CD4-positive, alpha-beta T cell treated with Interferon gamma for 1 hour (primary cell): ENCODE measurements at places on chromosomes 7 and 10.

- no peak for DNase-seq
Measured at GRCh38 chr10:76191336-76191735, 759.9 kb downstream of the LRMDA start.

DNA sequence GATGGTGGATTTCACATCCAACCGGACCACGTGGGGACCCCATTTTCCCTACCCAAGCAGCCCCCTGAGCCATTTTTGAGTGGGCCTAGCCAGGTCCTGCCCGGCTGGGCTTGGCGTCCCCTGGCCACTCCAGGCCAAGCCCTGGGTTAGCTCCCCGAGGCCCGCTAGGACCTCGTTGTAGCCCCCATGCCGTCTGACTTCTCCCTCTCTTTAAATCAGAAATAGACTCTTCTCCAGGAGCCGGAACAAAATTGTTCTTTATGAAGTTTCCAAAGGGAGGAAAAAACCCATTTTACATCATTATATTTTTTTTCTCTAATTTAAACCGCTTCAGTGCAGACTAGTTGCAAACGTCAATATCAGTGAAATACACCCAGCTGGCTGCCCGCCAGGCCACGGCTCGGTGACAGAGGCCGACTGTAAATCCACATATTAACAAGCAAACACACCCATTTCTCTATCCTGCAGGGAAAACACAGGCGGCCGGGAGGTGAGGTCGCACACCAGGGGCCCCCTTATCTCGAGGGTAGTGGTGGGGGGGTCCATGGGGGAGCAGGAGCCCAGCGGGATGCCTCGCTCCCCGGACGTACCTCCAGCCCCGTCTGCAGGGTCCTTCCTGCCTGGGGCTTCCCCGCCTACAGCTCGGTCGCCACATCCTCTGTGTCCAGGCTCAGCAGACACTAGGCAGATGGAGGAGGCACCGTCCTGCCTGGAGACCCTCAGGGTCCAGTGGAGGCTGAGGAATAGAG, 72.7 kb downstream of the ELFN1 start:
- DNase-seq = peak; percentile 24

DNA sequence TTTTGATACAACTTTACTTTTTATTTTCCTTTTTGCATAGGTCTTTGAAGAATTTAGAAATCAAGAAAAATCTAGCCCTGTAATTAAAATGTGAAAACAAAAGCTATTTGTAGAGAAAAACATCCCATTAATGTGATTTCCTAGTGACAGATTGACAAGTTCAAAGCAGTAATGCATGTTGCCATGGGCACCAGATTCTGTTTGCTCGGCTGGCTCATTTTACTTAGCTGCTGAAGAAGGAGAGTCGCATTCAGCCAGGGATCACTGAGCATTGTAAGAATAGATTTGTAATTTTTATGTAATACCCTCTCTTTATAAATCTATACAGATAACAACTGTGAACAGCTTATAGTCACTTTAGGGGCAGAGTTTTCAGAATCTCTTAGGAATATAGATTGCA, 28.5 kb downstream of the DNAJB9 start:
- DNase-seq = no peak

DNA sequence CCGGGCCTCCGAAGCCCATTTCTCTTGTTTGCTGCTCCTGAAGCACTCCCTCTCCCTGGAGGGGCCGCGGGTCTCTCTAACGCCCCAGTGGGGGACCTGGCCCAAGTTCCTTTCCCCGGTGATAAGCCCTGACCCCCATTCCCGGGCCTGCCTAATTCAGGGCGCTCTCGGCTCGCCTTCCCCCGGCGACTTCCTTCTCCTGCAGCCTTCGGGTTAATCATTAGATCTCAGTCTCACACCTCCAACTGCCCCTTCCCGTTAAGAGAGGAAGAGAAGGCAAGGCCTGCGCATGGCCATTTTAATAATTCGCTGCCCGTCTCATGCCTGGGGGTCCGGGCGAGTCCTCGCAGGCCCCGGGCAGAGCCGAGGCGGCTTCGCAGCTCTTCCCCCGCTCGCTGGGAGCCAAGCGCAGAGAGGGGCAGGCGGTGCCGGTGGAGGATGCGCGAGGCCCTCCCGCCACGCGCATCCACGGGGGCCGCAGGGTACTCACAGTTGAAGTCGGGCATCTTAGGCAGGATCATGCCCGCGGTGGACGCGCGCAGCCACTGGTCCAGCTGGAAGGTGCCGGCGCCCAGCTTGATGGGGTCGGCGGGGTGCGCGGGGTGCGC, 1.2 kb downstream of the MNX1 start:
- DNase-seq = no peak

GRCh38 chr10:80964955-80965614, 427.4 kb downstream of the SH2D4B start:
- DNase-seq = no peak

GRCh38 chr10:59016043-59016442, 160.4 kb upstream of the PHYHIPL start:
- DNase-seq = no peak

DNA sequence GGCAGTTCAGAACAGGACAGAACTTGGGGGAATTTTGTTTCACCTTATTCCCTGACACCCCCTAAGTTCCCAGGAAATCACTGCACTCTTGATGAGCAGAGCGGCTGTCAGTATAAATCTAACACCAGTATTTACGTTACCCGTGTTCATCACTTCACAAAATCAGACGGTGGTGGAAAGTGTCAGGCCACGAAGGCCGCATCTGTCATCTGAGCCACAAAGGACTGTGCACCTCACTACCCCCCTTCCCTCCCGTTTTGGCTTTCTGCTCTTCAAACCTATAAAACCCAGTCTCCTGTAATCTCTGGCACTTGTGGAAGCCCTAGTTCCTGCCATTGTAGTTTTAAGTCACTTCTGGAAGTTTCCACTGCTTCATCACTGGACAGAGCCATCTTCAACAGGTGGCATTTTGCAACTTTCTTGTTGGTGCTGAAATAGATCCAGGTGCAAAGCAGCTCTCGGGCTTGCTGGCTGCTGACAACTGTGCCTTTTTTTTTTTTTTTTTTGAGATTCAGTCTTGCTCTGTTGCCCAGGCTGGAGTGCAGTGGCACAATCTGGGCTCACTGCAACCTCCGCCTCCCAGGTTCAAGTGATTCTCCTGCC, 9.5 kb downstream of the ZFAND2A start:
- DNase-seq = no peak

GRCh38 chr7:4753598-4754432, 21.6 kb upstream of the AP5Z1 start:
- peak; percentile 73 for DNase-seq

- no peak for DNase-seq
Measured at GRCh38 chr10:110710621-110711020, 66.5 kb downstream of the RBM20 start.

DNA sequence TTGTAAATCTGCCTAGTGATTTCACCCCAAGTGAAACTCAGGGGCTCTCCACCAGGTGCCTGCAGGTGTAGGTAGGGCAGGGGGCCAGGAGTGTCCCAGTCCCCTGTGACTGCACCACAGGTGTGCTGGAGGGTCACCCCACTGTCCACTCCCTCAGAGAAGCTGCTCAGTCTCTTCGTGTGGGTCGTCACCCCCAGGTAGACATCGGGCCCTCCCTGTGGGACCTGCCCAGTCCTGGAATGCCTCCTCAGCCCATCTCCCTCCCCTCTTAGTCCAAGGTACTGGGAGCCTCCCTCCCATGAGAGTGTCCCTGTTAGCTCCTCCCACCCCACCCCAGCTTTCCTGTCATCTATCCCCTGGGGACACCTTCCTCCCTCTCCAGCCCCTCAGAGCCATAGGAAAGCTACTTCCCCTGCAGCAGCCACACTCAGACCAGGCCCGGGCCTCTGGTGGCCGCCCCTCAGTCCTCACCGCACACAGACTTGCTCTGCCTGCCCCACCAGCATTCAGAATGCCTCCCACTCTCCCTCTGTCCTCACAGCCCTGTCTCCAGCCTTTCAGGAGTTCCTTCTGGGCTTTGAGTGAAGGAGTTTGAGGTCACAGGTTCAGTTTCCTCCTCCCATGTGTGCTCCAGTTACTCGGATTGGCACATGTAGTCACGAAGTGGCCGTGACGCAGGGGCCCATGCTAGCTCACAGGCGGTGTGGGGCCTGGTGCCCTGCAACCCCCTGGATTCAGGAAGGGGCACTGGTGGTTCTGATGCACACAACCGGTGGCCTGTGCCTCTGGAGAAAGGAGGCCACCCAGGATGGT, 5.1 kb downstream of the ALOX5 start:
- DNase-seq = peak; percentile 59

DNA sequence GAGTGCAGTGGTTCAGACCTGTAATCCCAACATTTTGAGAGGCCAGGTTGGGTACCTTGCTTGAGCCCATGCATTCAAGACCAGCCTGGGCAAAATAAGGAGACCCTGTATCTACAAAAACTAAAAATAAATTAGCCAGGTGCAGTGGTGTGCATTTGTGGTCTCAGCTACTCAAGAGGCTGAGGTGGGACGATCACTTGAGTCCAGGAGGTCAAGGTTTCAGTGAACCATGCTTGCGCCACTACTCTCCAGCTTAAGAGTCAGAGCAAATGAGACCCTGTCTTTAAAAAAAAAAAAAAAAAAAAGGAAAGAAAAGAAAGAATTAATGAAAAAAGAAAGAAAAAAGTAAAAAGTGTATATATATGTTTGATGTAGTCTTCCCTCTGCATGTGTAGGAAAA, 24.7 kb downstream of the MICU1 start:
- no peak for DNase-seq

DNA sequence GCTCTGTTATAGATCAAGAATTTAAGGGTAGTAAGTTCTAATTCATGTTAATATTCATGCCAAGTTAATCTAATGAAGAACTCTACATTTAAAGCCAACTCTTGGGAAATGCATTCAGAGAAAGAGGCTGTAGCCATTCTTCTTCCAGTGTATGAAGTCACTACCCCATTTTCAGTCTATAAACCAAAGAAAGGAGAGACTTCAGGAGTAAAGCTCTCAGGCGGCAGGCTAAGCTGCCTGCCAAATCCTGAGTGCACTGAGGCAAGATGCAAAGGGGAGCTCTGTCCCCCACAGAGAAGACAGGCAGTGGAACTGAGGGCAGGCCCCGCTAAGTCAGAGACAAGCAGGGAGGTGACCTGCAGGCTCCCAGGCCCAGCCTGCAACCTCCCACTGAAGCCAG, 41.5 kb downstream of the SLIT1 start:
- no peak for DNase-seq

DNA sequence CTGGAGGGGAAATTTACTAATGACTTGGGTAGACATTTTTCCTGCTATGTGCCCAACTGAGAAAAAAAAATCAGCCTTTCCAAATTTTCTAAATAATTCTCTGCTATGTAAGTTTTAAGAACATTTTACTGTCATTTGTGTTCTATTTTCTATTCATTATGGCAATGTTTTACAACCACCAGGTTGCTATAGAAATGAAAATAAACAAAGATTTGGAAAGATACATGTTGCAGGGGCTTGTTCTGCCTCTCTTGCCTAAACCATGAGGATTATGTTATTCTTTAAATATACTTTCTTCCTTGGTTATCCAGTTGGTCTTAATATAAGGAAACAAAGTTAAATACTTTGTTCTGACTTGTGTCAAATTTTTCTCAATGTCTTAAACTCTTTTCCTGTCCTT, 257.2 kb downstream of the TWIST1 start:
- no peak for DNase-seq

DNA sequence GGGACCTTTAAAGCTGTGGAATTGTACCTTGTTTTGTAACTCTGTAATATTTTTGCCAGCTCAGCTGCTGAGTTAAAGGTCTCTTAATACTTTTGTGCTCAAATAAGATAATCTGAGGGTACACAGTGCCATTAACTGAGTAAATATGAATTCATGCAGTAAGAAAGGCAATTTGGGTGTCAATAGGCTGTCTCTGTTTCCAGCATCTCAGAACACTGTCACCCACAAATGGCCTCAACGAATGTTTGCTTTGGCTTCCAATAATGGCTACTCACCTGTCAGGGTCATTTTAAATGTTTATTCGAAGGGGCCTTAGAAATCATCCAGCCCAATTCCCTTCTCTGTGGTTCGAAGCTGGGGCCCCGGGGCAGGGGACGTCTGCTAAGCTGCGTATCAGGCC, 225.4 kb downstream of the ZMYND11 start:
- DNase-seq = no peak

DNA sequence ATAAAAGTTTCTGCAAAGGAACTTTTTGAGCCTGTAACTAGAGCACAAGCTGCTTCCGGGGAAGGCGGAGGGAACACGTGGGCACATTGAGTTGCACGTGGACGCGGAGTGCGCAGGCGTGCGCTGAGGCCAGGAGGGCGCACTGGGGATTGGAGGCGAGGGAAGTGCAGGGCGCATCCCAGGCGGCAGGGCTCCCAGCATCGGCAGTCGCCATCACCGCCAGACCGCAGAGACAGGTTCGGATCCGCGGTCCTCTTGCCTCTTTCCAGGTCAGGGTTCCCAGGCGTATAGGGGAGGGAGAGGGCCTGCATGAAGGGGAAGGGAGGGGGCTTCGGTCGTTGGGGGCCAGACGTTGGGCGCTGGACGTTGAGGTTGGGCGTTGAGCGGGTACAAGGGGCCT, at the start of gene TDRD1:
TDRD1 (plus strand) TSS at position 206 of the 400 bp plus-strand sequence. CDS start 8,479 bp downstream, outside the sequence.
- no peak for DNase-seq

GRCh38 chr10:6916601-6917000, 336.5 kb upstream of the PRKCQ start:
- DNase-seq = no peak

- DNase-seq = no peak
Measured at GRCh38 chr10:96958071-96958470, 126.0 kb downstream of the LCOR start.

DNA sequence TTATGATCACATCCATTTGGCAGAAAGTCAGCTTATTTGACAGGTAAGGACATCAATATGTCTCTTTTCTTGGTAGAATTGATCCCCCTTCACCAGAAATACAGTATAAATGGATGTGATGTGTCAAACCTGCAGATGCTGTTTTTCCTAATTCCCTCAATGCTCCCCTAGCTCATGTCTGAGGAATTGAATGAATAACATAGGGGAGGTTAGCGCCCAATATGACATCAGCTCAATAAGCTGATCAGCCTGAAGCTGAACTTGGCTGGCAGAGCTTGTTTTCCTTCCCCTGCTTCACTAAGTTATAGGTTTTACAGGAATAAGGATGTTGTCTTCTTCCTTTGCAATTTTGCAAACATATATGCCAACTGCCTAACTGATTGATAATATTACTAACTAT, 132.5 kb downstream of the REEP3 start:
- DNase-seq = no peak

DNA sequence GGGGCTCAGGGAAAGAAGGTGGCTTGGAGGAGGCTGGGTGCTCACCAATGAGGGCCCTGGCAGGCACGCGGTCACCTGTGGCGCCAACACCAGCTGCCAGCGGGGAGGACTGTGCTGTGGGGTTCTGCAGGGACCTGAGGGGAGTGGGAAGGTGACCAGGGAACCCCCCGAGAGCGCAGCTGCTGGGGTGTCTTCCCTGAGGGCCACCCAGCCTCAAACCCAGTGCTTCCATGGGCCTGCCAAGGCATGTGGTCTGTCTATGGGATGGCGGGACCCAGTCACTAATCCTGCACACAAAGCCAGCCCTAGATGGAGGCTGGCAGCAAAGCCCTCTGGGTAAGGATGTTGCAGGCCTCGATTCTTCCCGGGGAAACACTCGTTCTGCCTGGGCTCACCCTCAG, 117.1 kb downstream of the EBF3 start:
- no peak for DNase-seq
